Activated CD8-positive, alpha-beta T cell treated with anti-CD3 and anti-CD28 coated beads for 36 hours (primary cell): ENCODE measurements at places on chromosomes 11 and 22. TPM values are rescaled to one million over a fixed set of nuclear protein-coding genes. Genes with fewer than 3 reads are reported as not detected.

DNA sequence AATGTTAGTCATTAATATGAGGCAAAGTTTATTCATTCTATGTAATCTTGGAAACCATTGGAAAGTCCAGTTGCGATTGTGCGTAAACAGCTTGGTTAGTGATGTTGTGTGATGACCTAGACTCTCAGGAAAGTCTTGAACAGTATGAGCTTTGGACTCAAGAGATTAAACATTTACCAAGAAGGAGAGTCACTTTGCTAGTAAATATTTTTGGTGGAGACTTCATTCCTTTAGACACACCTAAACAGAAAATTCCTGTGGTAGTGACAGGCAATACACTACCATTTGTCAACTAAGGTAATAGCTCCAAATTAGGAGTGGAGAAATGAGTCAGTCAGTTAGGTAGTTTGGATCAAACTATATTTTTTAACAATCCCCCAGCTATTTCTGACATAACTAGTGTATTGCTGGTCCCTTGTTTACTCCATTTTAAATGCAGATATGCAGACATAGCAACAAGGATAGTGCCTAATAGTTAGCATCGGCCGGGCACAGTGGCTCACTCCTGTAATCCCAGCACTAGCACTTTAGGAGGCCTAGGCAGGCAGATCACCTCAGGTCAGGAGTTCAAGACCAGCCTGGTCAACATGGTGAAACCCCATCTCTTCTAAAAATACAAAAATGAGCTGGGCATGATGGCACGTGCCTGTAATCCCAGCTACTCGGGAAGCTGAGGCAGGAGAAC, 89.3 kb downstream of the ARHGAP42 start:
- H3K36me3 ChIP-seq = no peaks in the 10 kb centered on the region
- no peak overlapping the region for H3K27ac ChIP-seq
- H3K27me3 ChIP-seq = no peaks in the 10 kb centered on the region
- H3K4me1 ChIP-seq = no peaks in the 10 kb centered on the region

DNA sequence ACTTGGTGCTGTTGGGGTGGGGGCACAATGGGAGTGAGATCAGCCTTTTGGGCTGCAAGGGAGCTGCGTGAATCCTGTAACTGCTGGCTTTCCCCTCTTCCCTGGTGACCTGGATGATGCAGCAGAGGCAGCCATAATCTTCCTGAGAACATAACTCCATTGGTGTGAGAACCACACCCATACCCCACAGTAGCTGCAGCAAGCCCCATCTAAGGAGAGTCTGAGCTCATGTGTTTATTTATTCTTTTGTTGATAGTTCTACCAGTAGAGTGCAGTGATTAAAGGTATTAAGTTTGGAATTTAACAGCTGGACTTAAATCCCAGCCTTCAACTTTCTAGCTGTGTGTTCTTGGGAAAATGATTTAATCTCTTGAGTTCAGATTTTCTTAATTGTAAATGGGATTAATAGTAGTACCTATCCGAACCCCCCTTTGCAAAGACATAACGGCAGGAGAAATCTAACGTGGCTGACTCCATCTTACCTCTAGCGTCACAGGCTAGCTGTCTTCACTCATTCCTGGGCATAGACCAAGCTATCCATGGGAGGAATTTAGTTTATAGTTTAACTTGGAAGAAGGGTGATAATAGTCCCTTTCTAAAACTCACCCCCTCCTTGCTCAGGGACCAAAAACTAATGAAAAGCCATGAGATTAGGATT, 385.0 kb upstream of the DDI1 start:
- H3K36me3 ChIP-seq = no peaks in the 10 kb centered on the region
- DNase-seq = no peak
- no peak overlapping the region for H3K27ac ChIP-seq
- H3K27me3 ChIP-seq = no peaks in the 10 kb centered on the region

DNA sequence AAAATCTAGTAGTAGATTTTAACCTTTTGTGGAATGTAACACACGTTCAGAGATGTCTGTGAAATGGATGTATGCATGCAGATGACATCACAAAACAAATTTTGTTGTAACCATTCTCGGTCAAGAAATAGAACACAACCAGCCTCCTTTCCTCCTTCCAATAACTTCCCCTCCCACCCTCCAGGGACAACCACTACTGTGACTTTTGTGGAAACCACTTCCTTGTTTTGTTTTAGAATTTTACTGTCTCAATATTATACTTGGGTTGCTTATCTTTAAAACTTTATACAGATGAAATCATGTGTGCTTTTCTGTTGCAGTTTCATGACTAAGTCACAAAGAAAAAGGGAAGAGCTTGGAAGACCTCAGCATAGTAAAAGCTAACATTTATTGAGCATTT, 189.4 kb upstream of the NCAM1 start:
- no peaks in the 10 kb centered on the region for H3K4me1 ChIP-seq
- no peak overlapping the region for H3K27ac ChIP-seq
- H3K36me3 ChIP-seq = no peaks in the 10 kb centered on the region

- no peak for DNase-seq
- H3K36me3 ChIP-seq = peaks cover 20% of the 10 kb centered on the region
- H3K4me3 ChIP-seq = no peak overlapping the region
- H3K27me3 ChIP-seq = no peaks in the 10 kb centered on the region
- H3K27ac ChIP-seq = no peak overlapping the region
Observed at GRCh38 chr22:36497910-36498665, 8.8 kb downstream of the FOXRED2 start.

- no peak for DNase-seq
- H3K36me3 ChIP-seq = peaks cover 50% of the 10 kb centered on the region
- no peaks in the 10 kb centered on the region for H3K4me1 ChIP-seq
- no peak overlapping the region for H3K4me3 ChIP-seq
- no peak overlapping the region for H3K27ac ChIP-seq
- peaks cover 3% of the 10 kb centered on the region for H3K27me3 ChIP-seq
Observed at GRCh38 chr22:19517919-19518611, 6.1 kb downstream of the CLDN5 start.

DNA sequence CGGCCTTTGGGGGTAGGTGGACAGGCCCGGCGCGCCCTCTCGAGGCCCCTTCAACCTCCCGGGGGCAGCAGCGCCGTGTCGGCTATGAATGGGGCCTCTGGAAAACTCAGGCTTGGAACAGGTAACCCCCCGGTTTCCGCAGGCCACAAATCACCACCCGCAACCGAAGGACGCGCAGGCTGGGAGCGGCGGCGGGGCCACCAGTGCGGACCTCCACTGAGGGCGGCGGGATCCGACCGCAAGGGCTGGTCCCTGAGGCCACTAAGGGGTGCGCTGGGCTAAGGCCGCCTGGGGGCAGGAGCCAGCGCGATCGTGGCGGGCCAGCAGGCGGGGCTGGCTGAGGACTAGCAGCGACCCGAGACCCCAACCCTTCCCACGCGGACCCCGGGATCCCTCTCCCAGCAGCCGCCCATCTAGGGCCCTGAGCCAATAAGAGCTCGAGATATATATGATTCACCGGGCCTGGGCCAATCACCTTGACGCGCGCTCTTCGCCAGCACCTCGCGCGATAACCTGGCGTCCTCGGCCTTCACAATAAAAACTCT, 609 bp upstream of the ATF4 start:
- no peaks in the 10 kb centered on the region for H3K27me3 ChIP-seq
- H3K4me1 ChIP-seq = peaks cover 56% of the 10 kb centered on the region
- peak overlapping the region; percentile 89 for H3K4me3 ChIP-seq
- H3K27ac ChIP-seq = peak overlapping the region; percentile 98

GRCh38 chr11:44219830-44220796, 89.8 kb downstream of the ALX4 start:
- no peak overlapping the region for H3K4me3 ChIP-seq
- DNase-seq = no peak
- H3K36me3 ChIP-seq = peaks cover 11% of the 10 kb centered on the region
- H3K27me3 ChIP-seq = no peaks in the 10 kb centered on the region

GRCh38 chr11:96259134-96259830, 83.7 kb downstream of the MAML2 start:
- DNase-seq = no peak
- H3K27ac ChIP-seq = peak overlapping the region; percentile 86
- H3K4me1 ChIP-seq = peaks cover 89% of the 10 kb centered on the region
- no peaks in the 10 kb centered on the region for H3K27me3 ChIP-seq

DNA sequence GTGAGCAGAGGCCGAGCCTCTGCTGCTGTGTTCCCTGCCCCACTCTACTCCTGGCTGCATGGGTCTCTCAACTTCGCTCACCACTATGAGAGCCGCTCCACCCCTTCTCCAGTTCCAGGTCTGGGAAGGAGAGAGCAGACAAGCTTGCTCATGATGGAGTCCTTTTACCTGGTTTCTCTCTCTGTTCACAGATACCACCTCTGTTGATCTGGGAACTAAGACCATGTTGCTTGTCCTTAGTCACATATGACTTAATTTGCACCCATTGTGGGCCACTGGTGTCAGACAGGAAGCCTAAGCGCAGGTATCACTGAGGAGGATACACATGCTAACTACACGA, 26.8 kb downstream of the MCM5 start:
- no peak for DNase-seq
- H3K27me3 ChIP-seq = no peaks in the 10 kb centered on the region
- H3K27ac ChIP-seq = peak overlapping the region; percentile 10
- peaks cover 2% of the 10 kb centered on the region for H3K4me1 ChIP-seq
- no peak overlapping the region for H3K4me3 ChIP-seq

DNA sequence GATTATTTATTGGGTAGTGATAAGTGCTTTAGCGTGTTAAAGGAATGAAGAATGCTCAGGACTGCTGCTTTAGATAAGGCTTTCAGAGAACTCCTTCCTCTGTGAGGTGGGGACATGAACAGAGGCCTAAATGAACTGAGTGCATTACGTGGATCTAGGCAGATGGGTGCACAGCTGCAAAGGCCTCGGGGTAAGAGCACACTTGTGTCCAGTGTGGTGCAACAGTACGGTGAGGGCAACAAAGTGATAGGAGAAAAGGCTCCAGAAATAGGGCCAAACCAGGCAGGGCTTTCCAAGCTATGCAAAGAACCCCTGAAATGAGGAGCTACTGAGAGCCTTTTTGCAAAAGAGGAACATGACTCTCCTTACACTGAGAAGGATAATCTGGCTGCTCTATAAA, 45.3 kb upstream of the ARHGAP32 start:
- no peak for DNase-seq
- H3K36me3 ChIP-seq = peaks cover 1% of the 10 kb centered on the region
- peaks cover 2% of the 10 kb centered on the region for H3K4me1 ChIP-seq
- no peaks in the 10 kb centered on the region for H3K27me3 ChIP-seq
- H3K4me3 ChIP-seq = no peak overlapping the region
- no peak overlapping the region for H3K27ac ChIP-seq

- H3K27ac ChIP-seq = no peak overlapping the region
- H3K4me1 ChIP-seq = peaks cover 21% of the 10 kb centered on the region
- peaks cover 1% of the 10 kb centered on the region for H3K27me3 ChIP-seq
- no peaks in the 10 kb centered on the region for H3K36me3 ChIP-seq
Observed at GRCh38 chr11:76228071-76228874, 22.0 kb upstream of the WNT11 start.

GRCh38 chr11:131808470-131808869, 438.1 kb downstream of the NTM start:
- H3K27me3 ChIP-seq = peaks cover 1% of the 10 kb centered on the region
- H3K27ac ChIP-seq = no peak overlapping the region
- no peak overlapping the region for H3K4me3 ChIP-seq
- no peaks in the 10 kb centered on the region for H3K36me3 ChIP-seq

DNA sequence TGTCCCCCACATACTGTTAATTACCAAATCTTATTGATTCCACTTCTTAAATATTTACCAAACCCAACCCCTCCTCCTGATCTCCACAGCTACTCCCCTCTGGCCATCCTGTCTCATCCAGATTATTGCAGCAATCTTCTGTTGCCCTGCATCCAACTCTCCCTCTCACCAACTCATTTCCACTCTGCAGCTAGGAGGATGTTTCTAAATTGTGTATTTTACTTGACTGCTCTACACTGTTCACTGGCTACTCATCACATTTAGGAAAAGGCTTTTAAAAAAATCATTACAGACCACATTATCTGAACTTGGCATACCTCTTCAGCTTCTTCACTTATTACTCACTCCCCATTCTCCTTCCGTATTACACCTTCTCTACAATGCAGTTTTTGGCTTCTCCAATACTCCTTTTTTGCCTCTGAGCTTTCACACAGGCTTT, 117.9 kb downstream of the ATG16L2 start:
- no peaks in the 10 kb centered on the region for H3K27me3 ChIP-seq
- no peak overlapping the region for H3K4me3 ChIP-seq
- no peaks in the 10 kb centered on the region for H3K36me3 ChIP-seq
- no peak overlapping the region for H3K27ac ChIP-seq
- no peaks in the 10 kb centered on the region for H3K4me1 ChIP-seq

GRCh38 chr11:63970902-63971301, 3.5 kb upstream of the COX8A start:
- no peaks in the 10 kb centered on the region for H3K27me3 ChIP-seq
- peaks cover 10% of the 10 kb centered on the region for H3K36me3 ChIP-seq
- no peak for DNase-seq
- no peak overlapping the region for H3K4me3 ChIP-seq
- no peak overlapping the region for H3K27ac ChIP-seq

DNA sequence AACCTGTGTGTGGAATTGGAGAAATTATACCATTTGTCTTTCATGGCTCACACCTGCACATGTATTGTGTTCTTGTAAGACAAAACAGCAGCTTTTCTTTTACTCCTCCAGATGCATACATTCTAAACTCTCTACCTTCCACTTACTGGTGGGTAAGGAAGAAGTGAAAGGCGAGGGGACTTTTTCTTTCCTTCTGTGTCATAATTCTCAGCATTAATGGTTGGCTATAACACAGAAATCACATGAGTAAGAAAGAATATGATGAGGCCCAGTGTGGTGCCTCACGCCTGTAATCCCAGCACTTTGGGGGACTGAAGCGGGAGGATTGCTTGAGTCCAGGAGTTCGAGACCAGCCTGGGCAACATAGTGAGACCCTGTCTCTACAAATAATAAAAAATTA, 57.8 kb upstream of the SHANK2 start:
- no peak overlapping the region for H3K27ac ChIP-seq
- H3K4me3 ChIP-seq = no peak overlapping the region
- no peak for DNase-seq
- H3K4me1 ChIP-seq = no peaks in the 10 kb centered on the region

- no peaks in the 10 kb centered on the region for H3K4me1 ChIP-seq
- no peak overlapping the region for H3K27ac ChIP-seq
- peaks cover 58% of the 10 kb centered on the region for H3K27me3 ChIP-seq
- no peaks in the 10 kb centered on the region for H3K36me3 ChIP-seq
- no peak for DNase-seq
Observed at GRCh38 chr11:12664385-12664784, 9.8 kb upstream of the TEAD1 start.

GRCh38 chr22:46501701-46502100, 35.7 kb downstream of the CELSR1 start:
- no peak for DNase-seq
- no peaks in the 10 kb centered on the region for H3K36me3 ChIP-seq
- no peak overlapping the region for H3K4me3 ChIP-seq
- peaks cover 11% of the 10 kb centered on the region for H3K4me1 ChIP-seq
- H3K27me3 ChIP-seq = peaks cover 10% of the 10 kb centered on the region

The LARGE2 gene
- total RNA-seq = 0.70 TPM

The VSIG2 gene
- not detected for total RNA-seq

The CTSF gene
- 1.3 TPM for total RNA-seq

The TRIM51 gene
- total RNA-seq = not detected

The DGAT2 gene
- 1.8 TPM for total RNA-seq

The GAS2 gene
- total RNA-seq = 0.99 TPM

The SHANK3 gene
- 0.16 TPM for total RNA-seq
